Fibroblast of pulmonary artery (primary cell): ENCODE measurements at places on chromosomes 3 and 15.

DNA sequence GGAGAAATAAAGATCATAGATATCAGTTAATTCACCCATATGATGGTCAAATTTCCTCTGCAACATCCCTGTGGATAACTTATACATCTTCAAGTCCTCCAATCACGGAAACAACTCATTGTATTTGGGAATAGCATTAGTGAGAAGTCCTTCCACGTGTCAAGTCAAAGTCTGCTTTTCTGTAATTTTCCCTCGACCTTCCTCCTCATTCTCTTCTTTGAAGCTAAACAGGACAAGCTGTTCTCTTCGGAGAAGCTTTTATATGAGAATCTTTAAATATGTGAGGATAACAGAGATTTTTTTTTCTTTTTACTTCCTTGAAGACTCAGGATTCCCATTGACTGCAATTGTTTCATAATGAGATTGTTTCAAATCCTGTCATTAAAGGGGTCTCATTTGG is 230.4 kb downstream of the ZPLD1 start:
- DNase-seq, result no peak

DNA sequence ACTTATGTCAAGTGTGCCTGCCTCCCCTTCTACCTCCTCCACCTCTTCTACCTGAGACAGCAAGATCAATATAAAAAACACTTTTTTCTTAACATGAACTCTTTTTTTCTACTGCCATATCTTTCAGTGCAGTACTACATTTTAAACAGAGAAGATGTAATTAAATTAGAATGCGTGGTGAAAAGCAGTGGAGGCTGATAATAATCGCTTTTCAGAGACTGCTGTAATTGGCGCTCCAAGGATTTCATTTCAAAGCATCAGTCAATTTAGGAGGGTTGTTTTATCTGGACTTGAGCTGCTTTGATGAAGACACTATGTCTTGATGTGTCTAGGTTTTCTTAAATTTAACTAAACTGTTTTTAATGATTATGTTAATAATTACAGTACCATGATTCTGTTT is 85.3 kb upstream of the CRBN start:
- DNase-seq, result no peak

DNA sequence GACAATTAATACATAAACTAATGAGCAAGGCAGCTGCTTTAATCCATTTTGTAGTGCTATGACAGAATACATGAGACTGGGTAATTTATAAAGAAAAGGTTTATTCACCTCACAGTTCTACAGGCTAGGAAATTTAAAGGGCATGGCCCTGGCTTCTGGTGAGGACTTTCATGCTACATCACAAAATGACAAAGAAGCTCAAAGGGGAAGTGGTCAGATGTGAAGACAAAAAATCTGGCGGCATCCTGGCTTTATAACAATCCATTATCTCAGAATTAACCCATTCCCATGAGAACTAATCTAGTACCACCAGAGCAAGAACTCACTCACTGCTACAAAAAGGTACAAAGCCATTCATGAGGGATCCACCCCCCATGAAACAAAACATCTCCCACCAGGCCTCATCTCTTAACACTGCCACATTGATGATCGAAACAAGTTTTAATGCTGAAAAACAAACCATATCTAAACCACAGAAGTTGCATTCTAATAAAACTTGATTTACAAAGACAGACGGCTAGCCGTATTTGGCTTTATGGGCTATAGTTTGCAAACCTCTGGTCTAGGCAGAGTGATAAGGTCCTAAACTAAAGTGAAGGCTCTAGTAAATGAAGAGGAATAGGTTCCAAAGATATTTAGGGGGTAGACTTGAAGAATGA is 44.2 kb downstream of the GSK3B start:
- DNase-seq, result no peak

DNA sequence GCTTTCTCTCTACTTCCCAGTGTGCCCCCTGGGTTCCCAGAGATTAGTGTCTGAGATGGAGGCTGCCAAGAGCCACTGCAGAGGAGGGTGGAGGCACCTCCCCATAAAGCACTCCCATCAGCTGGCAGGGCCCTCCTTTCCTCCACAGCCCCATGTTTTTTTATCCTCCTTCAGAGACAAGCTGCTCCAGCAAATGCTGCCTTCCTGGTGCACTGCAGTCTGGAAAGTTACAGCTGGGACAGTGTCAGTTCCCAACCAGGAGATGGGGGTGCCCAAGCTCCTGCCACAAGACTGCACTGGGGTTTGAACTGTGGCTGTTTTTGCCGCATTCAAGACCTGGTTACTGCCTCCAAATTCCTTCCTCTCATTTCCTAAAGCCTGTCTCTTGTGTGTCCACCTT is 206.1 kb downstream of the CADPS start:
- no peak for DNase-seq

- no peak for DNase-seq
Observed at GRCh38 chr15:91249591-91249990, 149.5 kb downstream of the SV2B start.

GRCh38 chr15:69624816-69625215 is 172.2 kb downstream of the RPLP1 start:
- no peak for DNase-seq

GRCh38 chr3:187914231-187914630 is 169.0 kb upstream of the BCL6 start:
- no peak for DNase-seq

GRCh38 chr3:57091521-57092273 is 31.2 kb downstream of the SPATA12 start:
- DNase-seq, result peak; percentile 69

GRCh38 chr3:181630853-181631252 is 80.9 kb upstream of the SOX2 start:
- DNase-seq, result no peak

DNA sequence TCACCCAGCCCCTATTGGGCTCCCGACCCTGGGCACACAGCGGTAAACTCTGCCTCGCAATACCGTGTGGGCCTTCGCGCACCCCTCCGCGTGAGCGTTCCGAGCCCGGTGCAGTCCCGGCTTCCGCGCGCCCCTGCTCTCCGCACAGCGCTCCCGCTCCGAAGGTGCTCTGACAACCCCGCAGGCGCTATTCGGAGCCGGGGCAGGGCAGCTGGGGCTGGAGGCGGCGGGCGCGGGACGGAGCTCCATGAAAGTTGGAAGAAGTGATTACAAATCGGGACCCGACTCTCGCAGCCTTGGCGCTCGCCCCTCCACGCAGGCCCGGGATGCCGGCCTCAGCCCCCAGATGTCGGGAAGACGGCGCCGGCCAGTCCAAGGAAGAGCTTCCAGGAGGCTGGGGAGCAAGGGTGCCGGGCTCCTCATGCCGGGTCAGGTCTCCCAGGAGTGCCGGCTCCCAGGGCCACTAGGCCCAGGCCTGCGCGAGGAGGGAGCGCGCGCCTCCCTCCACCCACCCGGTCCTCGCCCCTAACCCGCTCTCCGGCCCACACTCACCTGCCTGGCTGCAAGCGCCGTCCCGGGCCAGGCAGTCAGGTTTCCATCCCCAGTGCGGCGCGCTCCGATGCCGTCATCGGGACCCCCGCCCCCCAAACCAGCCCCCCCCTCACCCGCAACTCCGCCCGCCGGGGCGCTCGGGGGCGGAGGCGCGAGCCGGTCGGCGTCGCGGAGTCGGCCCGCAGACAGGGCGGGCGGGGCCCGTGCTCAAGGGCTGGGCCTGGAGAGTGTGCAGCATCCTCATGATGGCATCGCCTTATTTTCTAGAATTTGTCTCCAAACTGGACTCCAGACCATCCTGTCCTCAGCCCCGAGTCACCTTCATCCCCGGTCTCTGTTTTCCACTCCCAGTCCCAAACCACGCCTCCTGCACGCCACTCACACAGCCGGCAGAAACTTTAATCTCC is at the start of gene KIF7:
KIF7 (minus strand) TSS at position 621 of the 959 bp plus-strand sequence. CDS start 2,537 bp downstream, outside the sequence.
- DNase-seq, result peak; percentile 50

GRCh38 chr3:117510396-117510795 is 800.8 kb downstream of the TUSC7 start:
- peak; percentile 6 for DNase-seq

DNA sequence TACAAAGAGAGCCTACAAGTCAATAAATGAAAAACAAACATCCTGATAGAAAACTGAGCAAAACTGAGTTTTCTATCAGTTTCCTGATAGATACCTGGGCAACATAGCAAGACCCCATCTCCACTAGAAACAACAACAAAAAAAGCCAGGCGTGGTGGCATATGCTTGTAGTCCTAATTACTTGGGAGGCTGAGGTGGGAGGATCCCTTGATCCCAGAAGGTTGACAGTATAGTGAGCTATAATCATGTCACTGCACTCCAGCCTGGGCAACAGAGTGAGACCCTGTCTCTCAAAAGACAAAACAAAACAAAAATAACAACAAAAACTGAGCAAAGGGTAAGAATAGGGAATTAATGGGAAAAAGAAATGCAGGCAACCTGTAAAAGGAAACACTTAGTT is 23.9 kb upstream of the UBE2E1 start:
- no peak for DNase-seq

DNA sequence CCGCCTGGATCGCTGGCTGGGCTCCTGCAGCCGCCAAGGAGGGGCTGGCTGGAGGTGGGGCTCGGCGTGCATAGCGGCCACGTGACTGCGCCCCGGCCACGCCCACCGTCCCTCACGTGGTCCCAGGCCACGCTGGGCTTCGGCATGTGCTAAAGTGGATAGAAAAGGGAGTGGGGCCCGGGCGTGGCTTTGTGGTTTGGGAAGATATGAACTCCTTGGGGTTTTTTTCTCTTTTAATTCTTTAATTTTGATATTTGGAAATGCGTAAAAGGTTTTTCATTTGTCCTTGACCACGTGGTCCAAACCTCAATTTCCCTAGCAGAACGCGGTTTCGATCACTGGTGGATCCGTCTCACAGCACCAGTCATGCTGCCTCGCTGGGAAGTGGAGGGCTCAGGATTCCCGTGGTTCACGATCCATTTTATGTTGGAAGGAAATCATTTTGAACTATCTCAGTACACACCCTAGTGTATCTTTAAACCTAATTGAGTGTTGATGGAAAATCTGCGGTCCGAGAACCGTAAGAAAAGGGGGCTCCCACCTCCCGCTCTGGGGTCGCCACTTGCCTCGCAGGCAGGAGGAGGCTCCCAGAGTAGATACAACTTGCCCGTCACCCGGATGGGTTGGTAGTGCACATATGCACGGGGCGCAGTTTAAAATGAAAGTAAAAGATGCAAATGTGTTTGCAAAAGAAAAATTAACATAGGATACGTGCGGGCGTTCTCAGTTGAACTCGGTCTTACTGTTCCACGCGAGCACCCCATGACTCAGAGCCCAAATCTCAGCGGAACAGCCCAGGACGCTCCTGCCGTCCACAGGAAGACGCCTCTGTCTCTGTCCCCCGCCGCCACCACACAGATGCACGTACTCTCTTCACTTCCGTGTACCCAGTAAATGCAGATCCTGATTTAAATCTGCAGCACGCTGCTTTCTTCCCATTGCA is 141.9 kb downstream of the PGPEP1L start:
- peak; percentile 79 for DNase-seq

DNA sequence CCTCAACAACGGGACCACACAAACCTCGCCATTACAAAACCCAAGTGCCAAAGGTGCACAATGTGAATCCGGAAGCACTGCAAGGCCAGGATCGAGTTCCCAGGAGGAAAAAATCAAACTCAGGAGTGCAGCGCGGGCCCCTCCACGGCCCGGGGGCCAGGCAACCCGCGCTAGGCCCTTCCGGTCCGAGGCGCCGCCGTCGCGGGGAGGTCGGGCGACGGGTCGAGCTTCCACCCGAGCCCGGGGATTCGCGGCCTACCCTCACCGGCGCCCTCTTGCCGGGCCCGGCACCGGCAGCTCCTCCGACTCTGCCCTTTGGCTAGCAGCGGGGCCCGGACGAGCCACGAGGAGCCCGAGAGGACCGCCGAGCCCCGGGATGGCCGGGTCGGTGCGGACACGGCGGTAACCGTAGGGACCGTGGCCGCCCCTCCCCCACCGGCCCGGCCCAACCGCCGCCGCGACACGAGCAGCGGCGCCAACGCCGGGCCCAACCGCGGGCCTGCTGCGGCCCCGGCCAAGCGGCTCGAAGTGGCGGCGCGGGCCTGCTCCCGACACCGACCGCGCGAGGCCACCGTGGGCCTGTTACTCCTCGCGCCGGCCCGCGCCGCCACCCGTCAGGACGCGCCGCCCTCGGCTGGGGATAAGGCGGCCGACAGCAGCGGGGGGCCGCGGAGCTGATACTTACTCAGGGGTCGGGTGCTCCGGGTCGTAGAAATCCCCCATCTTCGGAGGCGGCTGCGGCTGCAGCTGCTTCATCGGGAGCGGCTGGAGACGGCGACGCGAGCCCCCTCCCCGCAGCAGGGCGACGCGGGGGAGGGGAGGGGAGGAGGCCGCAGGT is 525 bp downstream of the SETD2 start:
- peak; percentile 29 for DNase-seq

GRCh38 chr3:62376906-62377877 is 3.8 kb upstream of the FEZF2 start:
- DNase-seq, result no peak
